ENCODE measurements at places on chromosomes 5 and 9.

- no peak for DNase-seq
Measured at GRCh38 chr9:85575868-85576267, 165.9 kb downstream of the AGTPBP1 start.

DNA sequence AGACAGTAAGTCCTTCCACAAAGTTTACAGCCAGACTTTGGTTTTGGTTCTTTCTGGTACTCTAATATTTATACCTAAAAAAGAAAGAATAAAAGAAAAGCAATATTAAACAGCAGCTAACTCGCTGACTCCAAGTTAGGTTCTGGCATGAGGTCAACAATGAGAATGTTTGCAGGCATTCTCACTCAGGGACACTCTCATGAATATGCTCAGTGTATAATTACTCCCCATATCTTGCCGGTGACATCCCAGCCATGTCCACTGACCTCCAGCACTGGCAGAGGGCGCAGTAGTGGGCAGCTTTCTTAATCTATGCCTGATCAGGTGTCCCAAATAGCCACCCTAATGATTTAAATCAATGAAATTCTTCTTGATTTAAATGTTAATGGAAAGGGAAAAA is 151.5 kb downstream of the BNC2 start:
- DNase-seq, result no peak

DNA sequence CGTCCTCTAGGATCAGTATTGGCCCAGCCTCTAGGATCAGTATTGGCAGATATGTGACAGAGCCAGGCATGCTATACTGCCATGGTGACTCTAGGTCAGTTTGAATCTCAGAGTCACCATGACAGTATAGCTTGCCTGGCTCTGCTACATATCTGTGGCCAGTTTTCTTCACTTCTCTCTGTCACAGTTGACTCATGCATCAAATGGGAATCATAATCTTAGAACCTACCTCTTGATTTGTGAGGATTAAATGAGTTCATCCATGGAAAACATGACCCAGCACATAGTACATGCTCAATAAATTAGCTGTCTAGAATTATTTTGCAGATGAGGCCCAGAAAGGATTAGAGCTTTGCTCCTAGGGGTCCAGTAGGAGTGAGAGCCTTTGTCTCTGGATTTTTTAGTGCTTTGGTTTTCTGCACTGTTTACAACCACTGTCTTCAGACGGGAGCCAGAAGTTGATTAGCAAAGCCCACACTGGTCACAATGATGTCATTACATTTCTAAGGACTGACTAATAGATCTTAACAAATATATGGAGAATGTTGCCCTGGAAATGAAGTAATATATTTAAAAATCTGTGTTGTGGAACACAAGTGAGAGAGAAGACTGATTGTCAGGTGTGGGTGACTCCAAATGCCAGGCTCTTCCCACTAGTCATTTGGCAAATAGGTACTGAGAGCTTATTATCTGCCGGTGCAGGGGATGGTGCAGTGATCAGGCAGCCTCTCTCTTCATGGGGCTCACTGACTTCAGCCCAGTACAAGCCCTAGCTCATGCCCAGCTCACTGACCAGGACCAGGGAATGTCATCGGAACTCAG is 76.0 kb downstream of the COL15A1 start:
- DNase-seq, result no peak

DNA sequence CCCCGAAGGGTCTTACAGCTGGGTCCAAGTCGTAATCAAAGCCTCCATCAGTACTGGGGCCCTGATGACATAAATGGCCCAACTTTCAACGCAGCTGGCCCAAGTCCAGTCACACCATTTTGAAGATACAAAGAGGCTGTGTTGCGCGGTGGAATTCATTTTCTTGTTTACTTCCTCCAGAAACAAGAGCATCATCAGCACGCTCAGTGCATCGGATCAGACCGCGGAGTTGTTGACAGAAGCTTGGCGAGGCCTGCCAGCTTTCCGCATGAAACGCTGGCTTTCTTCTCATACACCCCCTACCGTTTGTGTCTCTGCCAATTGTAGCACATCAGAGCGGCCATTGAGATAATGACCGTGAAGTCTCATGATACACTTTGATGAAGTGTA is 101.7 kb upstream of the SPATA31D4 start:
- no peak for DNase-seq

- no peak for DNase-seq
Measured at GRCh38 chr5:89302102-89302891, 419.3 kb upstream of the MEF2C start.

DNA sequence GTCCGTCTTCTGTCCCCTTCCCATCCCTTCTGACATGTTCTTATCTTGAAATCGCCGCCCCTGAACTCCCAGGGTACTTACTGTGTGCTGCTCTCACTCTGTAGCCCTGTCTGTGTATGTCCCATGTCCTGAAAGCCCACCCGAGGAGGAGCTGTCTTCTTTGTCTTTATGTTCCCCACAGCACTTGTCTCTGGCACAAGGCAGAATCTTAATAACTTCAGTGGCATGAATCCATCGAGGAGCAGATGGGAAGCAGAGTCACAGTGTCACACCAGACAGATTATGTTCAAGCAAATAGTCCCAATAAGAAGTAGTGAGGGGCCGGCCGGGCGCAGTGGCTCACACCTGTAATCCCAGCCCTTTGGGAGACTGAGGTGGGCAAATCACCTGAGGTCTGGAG is 29.7 kb upstream of the LTC4S start:
- DNase-seq, result no peak

DNA sequence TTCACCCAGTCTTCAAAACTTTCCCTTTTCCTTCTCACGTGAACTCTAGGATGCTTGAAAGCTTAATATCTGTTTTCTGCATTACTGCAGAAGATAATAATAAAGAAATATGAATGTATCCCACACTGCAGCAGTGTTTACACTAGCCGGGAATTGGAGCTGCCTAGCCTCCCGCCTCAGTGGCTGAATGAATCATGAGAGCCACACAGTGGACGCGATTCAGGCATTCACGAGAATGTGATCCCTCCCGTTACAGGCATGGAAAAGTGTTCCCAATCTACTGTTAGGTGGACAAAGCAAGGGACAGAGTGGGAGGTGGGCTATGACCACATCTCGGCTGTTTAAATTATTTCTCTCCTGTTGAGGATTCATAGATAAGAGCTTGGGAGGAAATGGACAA is 69.4 kb upstream of the CTSL start:
- no peak for DNase-seq

DNA sequence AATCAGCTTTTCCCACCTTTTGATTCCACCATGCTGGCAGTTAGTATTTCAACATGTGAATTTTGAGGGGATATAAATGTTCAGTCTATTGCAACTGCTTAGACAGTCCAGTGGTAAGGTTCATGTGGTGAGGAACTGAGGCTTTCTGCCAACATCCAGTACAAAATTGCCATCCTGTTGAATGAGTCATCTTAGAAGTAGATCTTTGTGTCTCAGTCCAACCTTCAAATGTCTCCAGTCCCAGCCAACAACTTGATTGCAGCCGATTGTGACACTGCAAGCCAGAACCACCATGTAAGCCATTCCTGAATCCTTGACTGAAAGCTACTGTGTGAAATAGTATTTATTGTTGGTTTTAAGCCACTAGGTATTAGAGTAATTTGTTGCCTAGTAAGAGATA is 331.5 kb upstream of the GRIN3A start:
- DNase-seq, result no peak

DNA sequence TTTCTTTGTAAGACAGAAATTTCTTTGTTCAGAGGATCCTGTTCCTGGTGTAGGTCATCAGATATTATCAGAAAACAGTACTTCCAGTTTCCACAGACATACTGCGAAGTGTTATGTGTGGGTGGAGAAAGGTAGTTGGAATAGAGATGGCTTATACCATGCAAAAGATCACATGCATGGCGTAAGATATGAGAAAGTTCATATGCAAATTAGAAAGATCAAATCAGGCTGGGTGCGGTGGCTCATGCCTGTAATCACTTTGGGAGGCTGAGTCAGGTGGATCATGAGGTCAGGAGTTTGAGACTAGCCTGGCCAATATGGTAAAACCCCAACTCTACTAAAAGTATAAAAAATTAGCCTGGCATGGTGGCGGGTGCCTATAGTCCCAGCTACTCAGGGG is 65.2 kb upstream of the GLIS3 start:
- no peak for DNase-seq

GRCh38 chr5:143605403-143606005 is 202.0 kb upstream of the NR3C1 start:
- peak; percentile 66 for DNase-seq

GRCh38 chr5:125011014-125011413 is 264.6 kb upstream of the ZNF608 start:
- DNase-seq, result peak; percentile 39

DNA sequence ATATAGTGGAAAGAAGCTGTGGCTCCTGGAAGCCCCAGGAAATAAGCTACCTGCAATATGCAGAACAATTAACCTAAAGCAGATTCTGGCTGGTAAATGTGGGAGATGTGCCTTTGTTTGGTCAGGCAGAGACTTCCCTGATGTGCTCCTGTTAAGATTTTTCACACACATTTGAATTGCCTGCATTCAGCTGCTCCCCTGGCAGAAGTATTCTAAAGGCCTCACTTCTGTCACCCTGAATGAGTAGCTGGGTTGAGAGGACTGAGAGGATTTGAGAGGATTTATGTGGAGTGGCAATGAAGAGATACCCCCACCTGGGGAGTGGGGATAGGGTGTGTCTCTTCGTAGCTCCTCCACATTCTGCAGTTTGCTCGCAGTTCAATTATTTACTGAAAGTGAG is 130.5 kb downstream of the ST8SIA4 start:
- DNase-seq, result no peak

Measured in GM06990 (cell line).